ENCODE measurements at places on chromosomes 12 and 14.

GRCh38 chr12:129169928-129170327 is 316.6 kb downstream of the GLT1D1 start:
- no peak for DNase-seq

DNA sequence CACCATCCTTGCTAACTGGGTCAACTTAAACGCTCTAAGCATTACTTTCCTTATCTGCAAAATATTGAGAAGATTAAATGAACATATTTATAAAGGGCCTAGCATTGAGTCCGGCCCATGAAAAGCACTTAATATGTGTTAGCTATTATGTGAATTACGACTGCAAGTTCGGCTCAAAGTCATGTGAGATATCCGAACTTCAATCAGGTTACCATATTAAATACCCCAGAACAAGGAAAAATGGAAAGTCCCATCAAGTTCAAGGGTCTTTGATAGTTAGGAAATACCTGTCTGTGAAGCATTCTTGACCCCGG is 487 bp upstream of the NRDE2 start:
- no peak for DNase-seq

- no peak for DNase-seq
These were observed 276.1 kb upstream of the BTG1 start for GRCh38 chr12:92421701-92422100.

GRCh38 chr14:49310298-49310697 is 275.9 kb downstream of the RPS29 start:
- DNase-seq: no peak

GRCh38 chr12:108568338-108569154 is 6.2 kb downstream of the ISCU start:
- DNase-seq: peak; percentile 43

- DNase-seq: no peak
These were observed 15.2 kb downstream of the RASSF3 start for GRCh38 chr12:64625243-64626077.

DNA sequence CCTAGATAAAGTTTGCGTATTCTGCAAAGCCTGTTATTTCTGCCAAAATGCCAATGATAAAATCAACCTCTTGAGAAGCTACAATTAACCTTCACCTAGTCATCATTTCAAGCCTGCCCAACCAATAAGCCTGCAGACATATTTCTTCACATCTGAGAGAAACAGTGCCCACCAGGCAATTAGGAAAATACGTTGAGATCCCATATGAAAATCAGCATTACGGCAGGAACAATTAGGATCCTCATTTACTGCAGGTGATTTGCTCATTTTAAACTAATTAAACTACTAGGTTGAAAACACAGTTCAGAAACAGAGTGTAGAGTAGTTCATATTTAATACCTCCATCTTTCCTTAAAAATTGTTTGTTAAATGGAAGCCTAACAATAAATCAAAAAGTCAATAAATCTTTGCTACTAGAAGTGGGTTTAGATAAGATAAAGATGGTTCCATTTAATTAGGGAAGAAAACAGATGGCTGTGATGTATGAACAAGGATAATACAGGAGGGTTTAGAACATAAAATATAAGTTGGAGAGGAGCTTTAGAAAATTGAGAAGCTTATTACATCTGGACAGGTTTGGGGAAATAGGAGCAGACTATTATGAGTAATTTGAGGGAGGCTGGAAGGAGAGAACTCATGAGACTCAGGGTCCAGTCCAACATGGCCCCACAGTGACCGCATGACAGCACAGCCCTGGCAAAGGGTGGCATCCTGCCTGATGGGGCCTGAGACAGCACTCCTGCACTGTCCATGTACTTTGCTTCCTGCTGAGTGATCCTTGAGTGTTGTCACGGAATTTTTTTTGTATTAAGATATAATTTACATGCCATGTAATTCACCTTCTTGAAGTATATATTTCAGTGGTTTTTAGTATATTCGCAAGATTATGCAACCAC is 26.9 kb upstream of the PYGL start:
- no peak for DNase-seq

GRCh38 chr14:96780500-96780899 is 16.7 kb upstream of the VRK1 start:
- DNase-seq: no peak
